ENCODE measurements at places on chromosomes 6 and 20.
A peak's percentile ranks its signal among the peaks of the same experiment; 100 is the strongest.

DNA sequence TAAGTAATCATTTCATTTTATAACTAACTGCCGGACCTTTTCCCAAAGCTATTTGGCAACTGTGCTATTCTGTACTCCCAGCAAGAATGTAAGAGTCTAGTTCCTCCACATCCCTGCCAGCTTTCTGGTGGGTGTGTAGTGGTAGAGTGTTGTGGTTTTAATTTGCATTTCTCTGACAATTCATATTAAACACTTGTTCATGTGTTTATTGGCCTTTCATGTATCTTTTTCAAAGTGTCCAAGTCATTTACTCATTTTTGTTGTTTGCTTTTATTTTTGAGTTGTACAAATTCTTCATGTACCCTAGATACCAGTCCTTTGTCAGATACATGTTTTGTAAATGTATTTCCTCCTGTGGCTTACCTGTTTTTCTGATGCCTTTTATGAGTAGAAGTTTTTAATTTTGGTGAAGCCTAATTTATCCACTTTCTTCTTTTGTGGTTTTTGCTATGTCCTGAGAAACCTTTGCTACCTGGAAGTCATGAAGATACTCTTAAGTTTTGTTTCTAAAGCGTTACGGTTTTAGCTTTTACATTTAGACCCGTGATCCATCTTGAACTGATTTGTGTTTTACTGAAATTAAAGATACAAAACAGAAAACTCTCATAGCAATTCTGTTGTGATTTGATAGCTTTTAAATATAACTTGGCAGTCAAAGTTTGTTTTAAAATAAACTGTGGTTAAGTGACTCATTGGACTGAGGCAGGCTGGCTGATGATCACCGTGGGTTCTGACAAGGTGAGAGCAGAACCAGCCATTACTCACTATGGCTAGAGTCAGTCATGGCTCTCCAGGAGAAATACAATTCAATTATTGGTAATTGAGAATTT is 8.0 kb downstream of the MYLIP start:
- no peak for DNase-seq

DNA sequence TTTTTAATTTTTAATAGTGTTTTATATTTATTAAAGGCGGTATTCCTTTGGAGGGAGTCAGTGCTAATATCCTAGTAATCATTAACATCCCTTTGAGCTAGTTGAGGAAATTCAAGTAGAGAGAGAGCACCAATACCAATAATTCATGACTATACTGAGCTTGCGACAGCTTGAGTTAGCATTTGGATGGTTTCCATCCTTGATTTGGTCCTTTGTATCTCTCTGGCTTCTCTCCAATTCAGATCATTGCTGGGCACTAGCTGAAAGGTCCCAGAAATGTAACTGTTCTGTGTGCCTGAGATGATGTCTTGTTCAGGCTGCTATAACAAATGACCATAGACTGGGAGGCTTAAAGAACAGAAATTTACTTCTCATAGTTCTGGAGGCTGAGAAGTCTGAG is 77.0 kb downstream of the RNF144B start:
- no peak for DNase-seq

DNA sequence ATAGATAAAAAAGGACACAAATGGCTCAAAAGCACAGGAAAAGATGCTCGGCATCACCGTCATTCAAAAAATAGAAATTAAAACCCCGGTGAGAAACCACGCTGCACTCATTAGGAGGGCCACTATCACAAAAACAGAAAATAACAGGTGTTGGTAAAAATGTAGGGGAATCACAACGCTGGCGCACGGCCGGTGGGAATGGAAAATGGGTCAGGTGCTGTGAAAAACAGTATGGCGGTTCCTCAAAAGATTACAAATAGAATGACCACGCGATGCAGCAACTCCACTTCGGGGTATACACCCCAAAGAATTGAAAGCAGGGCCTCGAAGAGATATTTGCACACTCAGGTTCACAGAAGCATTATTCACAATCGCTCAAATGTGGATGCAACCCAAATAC is 28.3 kb downstream of the NPEPL1 start:
- no peak for DNase-seq

DNA sequence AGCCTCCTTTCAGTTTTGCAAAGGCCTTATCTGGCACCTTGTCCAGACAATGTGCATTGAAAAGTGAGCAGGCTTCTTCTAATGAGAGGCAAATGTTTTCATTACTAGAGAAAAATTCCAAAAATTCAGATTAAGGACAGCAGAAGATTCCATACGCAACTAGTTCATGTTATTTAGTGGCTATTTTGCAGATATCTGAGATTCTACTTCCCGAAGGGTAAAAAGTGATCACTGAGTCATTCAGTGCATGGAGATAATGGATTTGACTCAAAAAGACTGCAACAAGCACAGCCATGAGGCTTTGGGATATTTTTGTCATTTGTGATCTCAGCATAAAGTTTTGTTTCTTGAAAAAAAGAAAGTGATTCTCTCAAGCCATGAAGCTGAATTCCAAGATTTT is 29.9 kb downstream of the METTL24 start:
- no peak for DNase-seq

DNA sequence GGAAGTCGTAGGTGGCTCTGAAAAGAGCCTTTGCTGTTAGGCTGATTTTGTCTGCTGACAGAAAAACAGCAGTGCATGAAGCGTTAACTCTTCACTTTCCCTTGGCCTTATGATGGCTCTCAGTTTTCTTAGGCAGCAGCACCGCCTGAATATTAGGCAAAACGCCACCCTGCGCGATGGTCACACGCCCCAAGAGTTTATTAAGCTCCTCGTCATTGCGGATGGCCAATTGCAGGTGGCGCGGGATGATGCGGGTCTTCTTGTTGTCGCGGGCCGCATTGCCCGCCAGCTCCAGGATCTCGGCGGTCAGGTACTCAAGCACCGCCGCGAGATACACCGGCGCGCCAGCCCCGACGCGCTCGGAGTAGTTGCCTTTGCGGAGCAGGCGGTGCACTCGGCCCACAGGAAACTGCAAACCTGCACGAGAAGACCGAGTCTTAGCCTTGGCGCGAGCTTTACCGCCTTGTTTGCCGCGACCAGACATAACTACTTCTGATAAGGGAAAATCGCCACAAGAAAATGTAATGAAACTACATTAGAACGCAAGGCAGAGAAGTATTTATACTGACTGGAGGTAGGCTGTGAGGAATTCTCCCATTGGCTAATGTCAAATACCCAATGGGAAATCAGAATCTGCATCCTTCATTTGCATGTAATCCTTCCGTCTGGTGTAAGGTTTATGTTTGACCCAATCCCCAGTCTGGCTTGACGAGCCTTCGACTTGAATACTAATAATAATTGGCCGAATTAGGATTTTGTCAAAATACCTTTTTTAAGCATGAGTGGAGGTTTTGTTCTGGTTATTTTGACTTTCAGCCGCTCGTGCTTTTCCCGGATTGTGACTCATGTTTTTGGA is 53.9 kb upstream of the HFE start:
- peak; percentile 31 for DNase-seq

- no peak for DNase-seq
These were observed 134.4 kb downstream of the LRRC1 start for GRCh38 chr6:53929041-53929820.

DNA sequence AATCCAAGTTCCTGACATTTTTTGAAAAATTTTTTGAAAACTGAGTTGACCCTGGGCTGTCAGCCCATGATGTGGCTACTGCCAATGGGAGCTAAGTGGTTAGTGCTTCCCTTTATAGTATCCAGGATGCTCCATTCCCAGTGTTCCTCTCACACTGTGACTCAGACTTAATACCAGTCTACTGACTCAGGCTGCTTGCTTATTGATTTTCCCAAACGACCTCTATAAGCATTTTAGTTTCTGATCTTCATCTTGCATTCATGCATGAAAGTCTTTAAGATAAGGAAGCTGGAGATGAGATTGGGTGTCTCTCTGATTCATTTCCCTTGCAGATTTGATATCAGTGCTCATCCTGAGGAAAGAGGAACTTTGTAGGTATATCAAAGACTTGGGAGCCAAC is 560.0 kb downstream of the TBC1D32 start:
- DNase-seq: no peak

GRCh38 chr6:31209137-31209536 is 38.7 kb upstream of the POU5F1 start:
- no peak for DNase-seq

- no peak for DNase-seq
These were observed 76.5 kb downstream of the SPTLC3 start for GRCh38 chr20:13085275-13085674.

DNA sequence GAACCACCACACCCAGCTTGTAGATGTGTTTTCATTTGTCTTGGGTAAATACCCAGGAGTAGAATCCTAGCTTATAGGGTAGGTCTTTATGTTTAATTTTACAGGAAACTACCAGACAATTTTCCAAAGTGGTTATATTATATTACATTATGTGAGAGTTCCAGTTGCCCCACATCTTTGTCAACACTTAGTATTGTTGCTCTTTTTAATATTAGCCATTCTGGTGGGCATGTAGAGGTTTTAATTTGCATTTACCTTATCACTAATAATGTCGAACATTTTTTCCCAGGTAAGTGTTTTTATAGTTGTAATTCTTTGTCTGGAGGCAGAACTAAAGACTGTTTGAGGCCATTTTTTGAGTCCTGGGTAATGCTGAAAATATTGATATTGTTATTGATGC is 3.5 kb upstream of the BANF2 start:
- no peak for DNase-seq

DNA sequence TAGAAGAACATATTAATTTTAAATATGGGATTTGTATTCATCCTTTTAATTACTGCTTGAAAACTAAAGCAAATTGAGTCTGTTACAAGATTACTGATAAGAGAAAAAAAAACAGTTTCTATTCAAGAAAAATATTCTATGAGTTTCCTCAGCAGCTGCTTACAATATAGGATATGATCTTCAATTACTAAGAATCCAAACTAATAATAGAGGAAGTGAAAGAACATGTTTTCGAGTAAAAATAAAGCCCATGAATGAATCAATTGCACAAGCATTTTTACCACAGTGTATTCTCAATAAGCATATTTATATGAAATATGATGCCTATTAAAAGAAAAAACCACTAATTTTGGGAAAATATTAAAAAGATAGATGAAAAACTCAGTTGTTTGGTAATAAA is 63.4 kb downstream of the AHI1 start:
- no peak for DNase-seq

DNA sequence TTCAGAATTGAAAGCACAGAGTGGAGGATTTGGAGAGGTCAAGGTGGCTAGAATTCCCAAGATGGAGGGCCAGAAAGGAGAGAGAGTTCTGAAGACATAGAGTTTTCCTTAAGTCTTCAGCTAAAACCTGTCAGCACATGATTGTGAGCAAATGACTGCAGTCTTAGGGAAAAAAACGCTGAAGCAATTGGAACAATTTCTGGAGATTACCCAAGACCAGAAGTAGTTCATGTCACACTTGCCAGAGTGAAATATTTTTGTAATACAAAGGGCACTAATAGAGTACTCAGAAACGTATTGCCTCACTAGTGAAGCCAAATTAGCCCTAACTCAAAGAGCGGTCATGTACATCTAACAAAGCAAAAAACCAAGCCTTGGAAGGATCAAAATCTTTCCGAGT is 541.3 kb upstream of the MARCKS start:
- DNase-seq: no peak

DNA sequence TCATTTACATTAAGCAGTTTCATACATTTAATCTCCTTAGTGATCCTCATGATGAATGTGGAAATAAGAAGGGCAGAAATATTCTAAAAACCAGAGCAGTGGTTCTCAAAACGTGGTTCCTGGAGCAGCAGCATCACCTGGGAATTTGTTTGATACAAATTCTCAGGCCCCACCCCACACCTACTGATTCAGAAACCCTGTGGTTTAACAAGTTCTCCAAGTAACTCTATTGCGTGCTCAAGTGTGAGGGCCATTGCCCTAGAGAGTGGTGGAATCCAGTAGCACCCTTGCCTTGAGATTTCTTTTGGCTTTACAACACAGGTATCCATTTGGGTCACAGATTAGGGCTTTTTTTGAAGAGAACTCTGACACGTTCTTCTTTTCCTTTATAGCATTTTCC is 354.6 kb upstream of the FLRT3 start:
- no peak for DNase-seq

DNA sequence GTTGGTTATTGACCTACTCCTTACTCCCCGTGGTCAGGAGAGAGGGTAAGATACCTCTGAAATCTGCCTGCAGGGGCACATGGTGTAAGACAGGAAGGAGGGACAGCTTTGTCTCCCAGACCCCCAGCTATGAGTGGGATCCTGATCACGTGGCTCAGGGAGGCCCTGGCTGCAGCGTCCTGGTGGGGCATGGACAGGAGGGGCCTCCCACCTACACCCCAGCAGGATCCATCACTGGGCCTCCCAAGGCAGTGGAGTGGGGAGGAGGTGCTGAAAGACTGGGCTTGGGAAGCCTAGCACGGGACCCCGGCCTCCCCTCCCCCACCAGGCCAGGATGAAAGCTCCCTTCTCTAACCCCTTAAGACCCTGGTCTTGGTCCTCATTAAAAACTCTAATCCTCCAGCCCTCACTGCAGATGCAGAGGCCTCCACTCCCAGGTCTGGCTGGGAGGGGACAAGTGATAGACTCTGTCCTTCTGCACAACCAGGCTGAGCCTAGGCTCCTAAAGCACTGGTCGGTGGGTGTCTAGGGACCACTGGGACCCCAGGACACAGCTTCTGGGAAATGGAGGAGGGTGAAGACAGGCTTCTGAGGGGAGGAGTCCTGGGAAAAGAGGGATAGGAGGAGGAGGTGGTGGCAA is 29.6 kb upstream of the VEGFA start:
- no peak for DNase-seq

GRCh38 chr6:13664703-13665352 is 46.8 kb downstream of the RANBP9 start:
- no peak for DNase-seq

GRCh38 chr6:89985751-89986493 is 91.7 kb downstream of the GJA10 start:
- no peak for DNase-seq

DNA sequence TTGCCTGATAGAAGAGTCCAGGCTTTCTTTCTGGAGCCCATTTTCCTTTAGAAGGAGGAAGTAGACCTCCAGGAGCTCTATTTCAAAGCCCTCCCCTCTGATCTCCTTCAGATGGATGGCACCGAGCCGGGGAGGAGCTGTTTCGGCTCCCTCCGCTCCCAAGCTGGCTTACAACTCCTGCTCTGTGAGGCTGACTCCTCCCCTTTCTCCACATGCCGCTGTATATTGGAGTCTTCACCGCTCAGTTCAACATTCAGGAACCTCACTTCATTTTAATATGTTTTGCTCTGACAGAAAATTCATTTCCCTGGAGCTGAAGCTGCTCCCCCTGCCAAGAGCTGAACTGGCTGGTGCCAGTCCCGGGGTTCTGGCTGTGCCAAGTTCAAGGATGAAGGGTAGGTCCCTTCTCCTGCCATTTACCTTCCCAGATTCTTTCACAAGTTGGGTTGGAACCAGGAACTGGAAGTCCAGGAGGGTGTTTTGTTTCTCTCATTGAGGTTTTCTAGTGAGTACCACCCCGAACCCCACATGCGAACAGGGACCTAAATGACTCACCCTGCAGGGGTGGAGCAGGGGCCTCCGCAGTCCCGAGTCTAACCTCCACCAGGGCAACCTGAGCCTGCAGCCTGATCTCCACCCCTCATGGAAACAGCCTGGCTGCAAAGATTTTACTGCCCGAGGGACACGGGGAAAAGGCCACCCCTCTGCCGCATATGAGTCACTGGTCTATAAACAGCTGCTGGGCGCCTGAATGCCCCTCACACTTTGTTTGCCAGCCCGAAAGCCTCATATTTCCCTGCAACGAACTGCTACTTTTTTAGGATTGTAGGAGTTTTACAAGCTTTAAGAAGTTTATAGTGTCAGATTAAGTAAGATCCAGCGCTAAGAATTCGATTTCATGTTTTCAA is 68.6 kb upstream of the FOXA2 start:
- DNase-seq: no peak

GRCh38 chr6:96687121-96687520 is 124.2 kb downstream of the FHL5 start:
- DNase-seq: no peak

- DNase-seq: no peak
These were observed 652.3 kb downstream of the EPHA7 start for GRCh38 chr6:92767101-92767500.

Data from stimulated activated CD4-positive, alpha-beta T cell treated with anti-CD3 and anti-CD28 coated beads, Interleukin-15, amount 100 ng/mL, for 1 hour (primary cell).